ENCODE measurements at places on chromosomes 6 and 20.

DNA sequence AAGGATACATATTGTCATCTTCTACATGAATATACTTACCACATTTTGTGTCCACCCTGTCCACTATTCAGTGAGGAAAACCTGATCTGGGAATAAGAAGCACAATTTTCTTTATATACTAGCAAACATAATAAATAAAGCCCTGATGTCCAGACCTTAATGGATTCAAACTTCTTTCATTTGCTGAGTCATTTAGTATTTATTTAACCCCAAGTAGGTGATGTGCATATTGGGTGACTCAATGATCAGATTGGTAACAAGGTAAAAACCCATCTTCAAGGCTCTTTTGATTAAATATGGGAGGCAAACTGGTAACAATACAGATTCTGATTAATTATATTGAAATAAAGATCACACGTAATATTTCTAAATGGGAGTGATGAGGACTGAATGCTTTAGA lies 1159.8 kb upstream of the EYS start:
- no peaks in the 10 kb centered on the region for H3K27me3 ChIP-seq
- DNase-seq: no peak
- no peak overlapping the region for H3K27ac ChIP-seq
- H3K4me3 ChIP-seq: no peak overlapping the region

GRCh38 chr20:53792946-53793536 lies 199.4 kb upstream of the ZNF217 start:
- no peaks in the 10 kb centered on the region for H3K36me3 ChIP-seq
- no peak overlapping the region for H3K4me3 ChIP-seq
- no peak overlapping the region for H3K27ac ChIP-seq
- H3K4me1 ChIP-seq: no peaks in the 10 kb centered on the region

DNA sequence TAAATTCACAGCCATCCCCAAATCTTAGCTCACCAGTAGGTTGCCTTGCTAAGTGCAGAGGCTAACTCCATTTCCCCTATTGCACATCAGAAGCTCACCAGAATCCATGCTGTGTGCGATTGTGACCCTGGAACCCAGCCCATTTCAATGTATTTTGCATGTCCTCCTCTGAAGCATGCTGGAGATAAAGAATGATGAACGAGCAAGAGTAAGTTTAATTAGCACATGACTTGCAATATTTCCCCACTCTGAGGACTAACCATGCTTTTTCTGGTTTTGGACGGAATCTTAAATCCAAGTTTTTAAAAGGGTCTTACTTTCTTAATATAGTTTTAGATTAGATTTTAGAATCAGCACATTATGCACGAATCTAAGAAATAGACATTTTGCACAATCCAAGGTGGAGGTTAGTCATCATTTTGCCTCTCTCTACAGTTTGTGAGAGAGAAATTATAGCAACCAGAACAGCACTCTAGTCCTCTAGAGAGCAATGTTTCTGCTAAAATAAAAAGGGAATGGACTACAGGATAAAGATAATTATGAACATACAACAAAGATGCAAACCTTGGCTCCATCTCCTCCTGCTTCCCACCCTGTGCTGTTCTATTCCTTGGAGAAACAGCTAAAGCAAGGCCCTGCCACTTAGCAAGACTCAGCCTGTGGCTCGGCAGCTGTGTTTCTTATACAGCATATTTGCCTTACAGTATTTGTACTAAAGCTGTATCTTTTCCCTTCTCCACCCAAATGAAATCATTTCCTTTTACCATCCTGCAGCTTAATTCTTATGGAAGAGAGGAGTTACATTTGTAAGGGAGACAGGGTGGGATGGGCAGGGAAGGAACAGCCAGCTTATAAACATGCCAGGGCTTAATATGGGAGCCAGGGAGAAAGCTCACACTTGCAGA lies 24.9 kb upstream of the LAMA4 start:
- DNase-seq: no peak
- H3K4me3 ChIP-seq: no peak overlapping the region
- H3K36me3 ChIP-seq: no peaks in the 10 kb centered on the region
- peaks cover 92% of the 10 kb centered on the region for H3K27me3 ChIP-seq
- H3K27ac ChIP-seq: no peak overlapping the region
- no peaks in the 10 kb centered on the region for H3K4me1 ChIP-seq

- H3K27ac ChIP-seq: no peak overlapping the region
- DNase-seq: no peak
- H3K4me3 ChIP-seq: no peak overlapping the region
- no peaks in the 10 kb centered on the region for H3K36me3 ChIP-seq
These were observed 294.7 kb downstream of the FOXC1 start for GRCh38 chr6:1904466-1904799.

DNA sequence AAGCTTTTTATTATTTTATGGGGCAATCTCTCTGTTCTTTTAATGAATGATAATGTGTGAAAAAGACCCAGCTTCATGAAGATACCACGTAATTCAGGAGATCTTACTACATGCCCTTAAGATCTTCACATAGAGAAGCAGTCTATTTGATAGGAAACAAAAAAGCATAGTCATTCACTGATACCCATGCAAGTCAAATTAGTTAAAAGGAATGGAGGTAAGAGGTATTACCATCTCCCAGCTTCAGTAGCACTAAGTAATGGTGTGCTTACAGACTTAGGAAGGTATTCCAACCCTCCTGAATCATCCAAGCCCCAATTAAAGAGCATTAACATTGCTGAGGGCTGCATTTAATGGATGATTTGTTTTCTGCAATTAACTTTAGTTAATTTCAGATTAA lies 364.7 kb downstream of the SYNE1 start:
- H3K36me3 ChIP-seq: peaks cover 58% of the 10 kb centered on the region
- peaks cover under 1% of the 10 kb centered on the region for H3K4me1 ChIP-seq
- no peak overlapping the region for H3K27ac ChIP-seq
- H3K4me3 ChIP-seq: no peak overlapping the region
- no peak for DNase-seq
- no peaks in the 10 kb centered on the region for H3K27me3 ChIP-seq

DNA sequence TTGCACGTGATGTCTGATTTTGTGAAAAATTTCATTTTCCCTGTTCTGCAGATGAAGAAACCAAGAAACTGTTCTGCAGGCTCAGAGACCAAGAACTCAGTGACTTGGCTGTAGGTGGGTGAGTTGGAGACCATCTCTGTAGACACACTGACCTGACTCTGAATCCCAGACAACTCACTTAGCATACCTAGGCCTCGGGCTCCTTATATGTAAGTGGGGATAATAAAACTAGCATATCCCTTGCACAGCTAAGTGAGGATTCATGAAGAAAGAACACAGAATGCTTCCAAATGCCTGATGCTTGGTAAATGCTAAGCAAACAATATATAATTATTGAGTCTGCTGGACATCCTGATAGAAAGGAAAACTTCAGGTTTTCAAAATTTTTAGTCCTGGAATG lies 70.8 kb downstream of the B3GAT2 start:
- no peak for DNase-seq
- no peaks in the 10 kb centered on the region for H3K36me3 ChIP-seq
- no peak overlapping the region for H3K4me3 ChIP-seq
- peaks cover 38% of the 10 kb centered on the region for H3K27me3 ChIP-seq
- H3K4me1 ChIP-seq: no peaks in the 10 kb centered on the region

DNA sequence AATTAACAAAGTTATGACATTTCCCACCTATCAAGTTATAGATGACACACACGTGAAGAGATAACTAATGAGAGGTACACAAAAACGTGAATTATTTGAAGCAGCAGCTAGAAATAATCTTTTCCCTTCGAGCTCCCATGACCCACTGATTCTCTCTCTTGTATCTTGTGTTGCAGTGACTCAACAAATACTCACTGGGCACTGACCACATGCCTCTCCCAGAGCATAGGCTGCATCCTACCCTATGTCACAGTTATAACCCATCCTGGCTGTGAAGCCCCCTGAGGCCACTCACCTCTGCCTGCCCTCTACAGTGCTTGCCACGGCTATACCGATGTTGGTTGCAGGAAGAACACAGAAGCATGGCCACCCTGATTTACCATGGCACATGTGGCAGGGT lies 91.8 kb downstream of the INSM1 start:
- H3K27me3 ChIP-seq: no peaks in the 10 kb centered on the region
- H3K4me3 ChIP-seq: no peak overlapping the region
- H3K36me3 ChIP-seq: peaks cover 3% of the 10 kb centered on the region
- DNase-seq: no peak
- no peak overlapping the region for H3K27ac ChIP-seq

DNA sequence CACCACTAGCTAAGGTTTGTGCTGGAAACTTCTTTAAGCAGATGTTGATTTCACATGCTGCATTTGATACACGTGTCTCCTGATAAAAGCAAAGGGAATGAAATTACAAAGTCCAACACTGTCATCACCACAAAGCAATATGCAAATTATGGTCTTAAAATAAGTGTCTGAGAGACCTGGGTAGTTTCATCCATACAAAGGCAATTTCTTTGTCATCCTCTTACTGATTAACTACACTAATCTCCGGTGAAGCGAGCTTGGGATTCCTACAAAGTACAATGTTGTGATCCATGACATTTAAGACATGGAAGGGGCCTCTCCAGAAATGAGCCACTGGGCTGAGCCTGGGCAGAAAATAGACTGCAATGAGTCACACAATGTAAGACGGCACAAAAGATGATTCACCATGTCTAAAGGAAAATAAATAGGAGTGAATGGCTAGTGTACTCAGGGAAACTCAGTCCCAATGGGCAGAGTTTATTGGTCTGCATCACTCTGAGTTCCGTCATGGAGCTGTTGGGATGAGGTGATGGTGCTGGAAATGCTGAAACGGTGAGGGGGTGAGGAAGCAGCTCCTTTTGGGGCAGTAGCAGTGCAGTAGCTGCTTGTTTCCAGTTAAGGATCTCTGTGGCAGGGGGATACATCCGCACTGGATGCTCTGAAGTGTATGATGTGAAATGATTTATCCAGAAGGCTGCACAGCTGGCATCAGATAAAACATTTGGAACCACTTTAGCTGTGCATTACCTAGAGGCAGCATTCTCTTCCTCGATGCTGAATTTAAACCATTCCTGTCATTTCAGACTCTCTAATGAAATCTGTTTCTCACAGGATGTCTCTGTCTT lies 103.3 kb downstream of the IBTK start:
- no peak for DNase-seq
- H3K27me3 ChIP-seq: no peaks in the 10 kb centered on the region
- no peaks in the 10 kb centered on the region for H3K36me3 ChIP-seq
- no peaks in the 10 kb centered on the region for H3K4me1 ChIP-seq

DNA sequence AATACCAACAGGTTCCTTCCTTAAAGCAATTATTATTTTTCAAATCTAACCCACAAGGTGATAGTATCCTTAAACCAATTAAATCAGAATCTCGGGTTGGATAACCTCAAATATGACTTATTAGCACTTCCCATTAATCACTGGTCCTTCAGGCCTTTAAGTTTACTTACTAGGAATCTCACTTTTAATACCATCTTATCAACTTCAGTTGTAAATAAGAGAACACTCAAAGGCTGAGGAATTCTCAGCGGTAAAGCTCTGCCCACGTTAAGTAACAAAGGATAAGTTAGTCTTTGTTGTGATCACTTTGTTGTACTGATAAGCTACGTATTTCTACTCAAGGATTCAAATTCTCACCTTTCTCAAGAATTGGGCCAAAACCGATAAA lies 82.0 kb downstream of the OR2B2 start:
- H3K27me3 ChIP-seq: no peaks in the 10 kb centered on the region
- no peak for DNase-seq
- peaks cover 27% of the 10 kb centered on the region for H3K4me1 ChIP-seq
